Frontal cortex (tissue), 4 donors: ENCODE measurements at places on chromosomes 16 and 17. TPM values are rescaled to one million over a fixed set of nuclear protein-coding genes. Genes with fewer than 3 reads are reported as not detected.

- no peak for DNase-seq
Measured at GRCh38 chr17:63714550-63715277, 14.8 kb upstream of the LIMD2 start.

The SLC2A4 gene
- under 0.01 TPM for total RNA-seq

The KCNH6 gene
- not detected for total RNA-seq

GRCh38 chr16:68710211-68710610 is 26.9 kb upstream of the CDH1 start:
- no peak for DNase-seq

DNA sequence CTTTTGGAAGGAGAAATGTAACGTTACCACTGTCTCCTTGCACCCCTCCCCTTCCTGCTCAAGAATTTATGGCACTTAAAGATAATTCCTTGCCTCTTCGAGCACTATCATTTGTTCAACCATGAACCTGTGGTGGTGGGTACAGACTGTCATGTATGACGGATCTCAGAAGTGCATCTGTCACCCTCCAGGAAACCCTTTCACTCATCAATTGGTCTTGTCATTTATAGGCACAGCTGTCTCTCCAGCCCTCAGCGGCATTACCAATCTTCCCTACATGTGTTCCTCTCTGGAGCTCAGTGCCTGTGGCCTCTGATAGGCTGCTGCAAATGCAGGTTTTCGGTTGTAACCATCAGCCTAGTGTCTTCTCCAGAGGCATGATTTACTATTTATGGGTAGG is 15.0 kb downstream of the CNTNAP4 start:
- DNase-seq = no peak

The TMC7 gene
- total RNA-seq = 3.3 TPM

DNA sequence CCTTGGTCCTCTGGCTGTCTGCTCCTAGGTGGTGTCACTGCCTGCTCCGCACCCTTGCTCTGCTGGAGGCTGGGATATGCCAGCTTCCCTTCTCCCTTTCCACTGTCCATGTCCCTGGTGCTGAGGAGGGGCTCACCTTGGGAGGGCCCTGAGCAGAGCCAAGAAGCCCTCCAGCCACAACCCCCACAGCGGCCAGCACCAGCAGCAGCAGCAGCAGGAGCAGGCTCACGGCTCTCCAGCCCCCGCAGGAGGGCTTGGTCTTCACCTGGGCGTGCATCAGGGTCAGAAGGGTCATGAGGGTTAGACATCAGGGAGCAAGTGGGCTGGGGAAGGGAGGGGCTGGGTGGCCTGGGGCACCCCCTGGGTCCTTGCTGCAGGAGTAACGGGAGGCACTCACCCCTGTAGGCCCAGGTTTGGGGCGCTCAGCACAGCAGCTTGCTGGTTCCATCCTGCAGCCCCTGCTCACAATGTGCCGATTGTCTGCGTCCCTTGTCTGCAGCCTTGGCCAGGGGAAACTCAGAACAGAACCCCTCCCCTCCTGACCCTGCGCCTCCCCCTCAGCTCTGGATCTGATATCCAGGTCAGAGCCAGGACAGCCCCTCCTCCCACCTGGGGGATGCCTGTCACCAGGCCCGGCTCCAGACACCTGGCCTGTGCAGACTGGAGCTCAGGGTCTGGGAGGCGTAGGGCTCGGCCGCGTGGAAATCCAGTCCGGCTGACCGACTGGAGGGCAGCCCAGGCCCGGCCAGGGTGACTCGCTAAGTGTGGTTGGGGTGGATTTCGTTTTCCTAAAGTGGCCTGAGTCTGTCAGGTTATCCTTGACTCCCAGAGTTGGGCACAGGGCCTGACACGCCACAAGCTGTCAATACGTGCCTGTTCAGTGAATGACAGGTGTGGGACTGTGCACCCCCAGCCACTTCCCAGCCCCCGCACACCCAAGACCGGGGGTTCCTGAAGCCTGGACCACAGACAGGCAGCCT is at the start of gene BRICD5:
TSS of gene BRICD5 (minus strand) at position 478 of the 980 bp plus-strand sequence. CDS start at position 448, 30 bp downstream.
- no peak for DNase-seq
